ENCODE measurements at places on chromosomes 7 and 10.
A peak's percentile ranks its signal among the peaks of the same experiment; 100 is the strongest.

GRCh38 chr7:66837007-66837406 is 84.0 kb upstream of the TMEM248 start:
- no peak for DNase-seq

- no peak for DNase-seq
Measured at GRCh38 chr7:154842591-154842990, 160.3 kb downstream of the PAXIP1 start.

- DNase-seq, result no peak
Measured at GRCh38 chr10:24467136-24467535, 256.6 kb downstream of the ARHGAP21 start.

- DNase-seq, result no peak
Measured at GRCh38 chr10:20040012-20040411, 223.8 kb downstream of the PLXDC2 start.

GRCh38 chr10:5529702-5530411 is 5.1 kb downstream of the CALML3 start:
- DNase-seq, result no peak

DNA sequence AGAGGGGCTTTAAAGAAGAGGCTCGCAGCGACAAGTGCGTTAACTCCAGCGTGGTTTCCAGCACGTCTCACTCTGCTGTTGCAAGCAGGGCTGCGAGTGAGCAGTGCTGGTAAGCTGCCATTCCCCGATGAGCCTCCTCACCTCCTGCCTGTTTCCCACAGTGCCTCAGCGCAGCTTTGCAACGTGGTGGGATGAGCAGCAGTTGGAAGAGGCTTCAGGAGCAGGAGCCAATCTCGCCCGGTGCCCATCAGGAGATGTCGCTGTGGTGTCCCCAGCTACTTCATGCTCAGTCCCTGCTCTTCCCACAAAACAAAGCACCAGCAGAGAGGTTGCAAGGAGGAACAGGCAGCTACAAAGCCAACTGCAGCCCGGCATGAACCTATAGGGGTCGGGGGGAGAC is 2.4 kb upstream of the ADARB2 start:
- DNase-seq, result no peak

GRCh38 chr7:36281945-36282717 is 107.5 kb upstream of the ANLN start:
- no peak for DNase-seq

DNA sequence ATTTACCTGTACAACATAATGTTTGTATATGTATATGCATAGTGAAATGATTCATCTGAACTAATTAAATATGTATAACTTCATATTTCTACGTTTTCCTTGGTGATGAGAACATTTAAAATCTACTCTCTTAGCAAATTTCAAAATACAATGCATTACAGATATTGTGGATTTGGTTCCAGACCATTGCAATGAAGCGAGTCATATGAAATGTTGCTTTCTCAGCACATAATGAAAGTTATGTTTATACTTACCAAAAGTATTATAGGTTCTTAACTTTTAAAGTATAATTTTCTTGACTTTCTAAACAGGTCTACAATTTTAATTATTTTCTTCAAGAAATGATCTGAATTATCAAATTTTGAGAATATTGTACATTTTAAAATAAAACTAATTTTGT is 189.2 kb downstream of the CSTF2T start:
- DNase-seq, result no peak

- peak; percentile 82 for DNase-seq
Measured at GRCh38 chr10:129131457-129132132, 335.4 kb upstream of the MGMT start.

DNA sequence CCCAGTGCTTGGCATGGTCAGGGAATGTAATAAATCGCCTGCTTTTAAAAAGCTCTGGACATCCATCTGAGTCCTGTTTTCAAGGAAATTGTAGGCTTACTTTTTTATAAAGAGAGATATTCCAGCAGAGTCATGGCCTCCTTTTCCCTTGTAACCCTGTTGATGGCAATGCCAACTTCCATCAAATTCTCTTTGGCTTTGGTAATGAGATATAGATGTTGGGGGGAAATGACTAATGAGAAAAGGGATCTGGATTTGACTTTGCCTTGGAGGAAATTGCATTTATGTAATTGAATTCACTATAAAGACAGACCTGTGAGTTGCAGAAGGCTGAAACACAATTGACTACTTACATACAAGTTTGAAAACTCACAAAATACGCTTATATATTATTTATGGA is 347.5 kb downstream of the GPR158 start:
- DNase-seq, result no peak

- peak; percentile 20 for DNase-seq
Measured at GRCh38 chr7:40747856-40748255, 613.1 kb downstream of the SUGCT start.

DNA sequence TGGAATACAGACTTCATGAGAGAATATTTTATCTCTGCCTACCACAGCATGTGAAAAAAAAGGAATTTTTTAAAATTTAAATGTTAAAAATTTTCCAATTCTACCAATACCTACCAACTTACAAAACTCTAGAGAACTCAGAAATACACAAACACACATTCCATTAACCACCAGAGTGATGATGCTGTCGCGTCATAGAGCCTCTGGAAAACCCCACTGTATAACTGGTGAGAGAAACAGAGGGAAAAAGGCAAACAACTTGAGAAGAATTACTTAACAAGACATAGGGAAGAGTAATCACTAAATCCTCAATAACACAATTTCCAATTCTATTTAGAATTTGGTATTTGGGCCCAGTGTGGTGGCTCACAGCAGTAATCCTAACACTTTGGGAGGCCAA is 6.2 kb upstream of the SPOCK2 start:
- no peak for DNase-seq

GRCh38 chr7:81725812-81726127 is 44.1 kb downstream of the HGF start:
- DNase-seq, result peak; percentile 51

GRCh38 chr7:157138101-157138423 is 664 bp upstream of the UBE3C start:
- DNase-seq, result no peak

GRCh38 chr10:107749235-107749634 is 584.7 kb upstream of the SORCS1 start:
- no peak for DNase-seq

GRCh38 chr7:2289111-2289586 is 25.1 kb downstream of the SNX8 start:
- DNase-seq, result no peak

GRCh38 chr7:5630670-5631069 is 150.8 kb downstream of the RNF216 start:
- no peak for DNase-seq

DNA sequence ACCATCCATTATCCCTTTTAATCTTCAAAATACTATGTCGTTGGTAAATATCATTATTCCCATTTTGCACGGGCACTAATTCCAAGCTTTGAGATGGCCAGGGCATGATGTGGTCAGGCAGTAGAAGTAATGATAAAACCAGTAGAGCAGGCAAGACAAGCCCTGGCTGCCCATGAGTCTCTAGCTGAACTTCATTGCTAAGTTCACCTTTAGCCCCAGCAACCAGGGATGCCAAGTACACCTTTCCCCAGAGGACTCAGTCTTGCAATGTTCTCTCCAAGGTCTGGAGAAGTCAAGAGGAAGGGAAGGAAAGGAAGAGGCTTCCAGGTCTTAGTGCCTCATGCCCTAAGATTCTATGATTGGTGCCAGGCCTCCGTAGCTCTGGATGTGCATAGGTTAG is 203.2 kb downstream of the PLXNA4 start:
- DNase-seq, result no peak

DNA sequence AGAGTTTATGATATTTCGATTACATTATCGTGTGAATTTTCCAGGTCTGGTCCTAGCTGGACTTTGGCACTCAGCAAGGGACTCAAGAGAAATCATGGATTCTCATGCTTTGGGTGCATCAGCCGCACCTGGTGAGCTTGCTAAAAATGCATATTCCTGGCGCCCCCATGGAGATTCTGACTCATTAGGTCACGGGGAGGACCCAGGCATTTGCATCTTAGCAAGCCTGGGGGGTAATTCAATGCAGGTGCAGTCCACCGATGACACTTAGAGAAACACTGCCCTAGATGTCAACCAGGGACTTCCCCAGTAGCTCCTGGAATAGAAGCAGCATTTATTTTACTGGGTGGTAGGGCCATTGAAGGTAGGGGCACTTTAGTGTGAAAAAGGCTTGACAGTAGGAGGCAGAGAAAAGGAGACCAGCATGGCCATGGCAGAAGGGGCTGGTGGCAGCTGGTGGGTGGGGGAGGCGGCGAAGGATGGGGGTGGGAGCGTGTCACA is 29.9 kb upstream of the PDCD4 start:
- DNase-seq, result no peak

GRCh38 chr10:95289003-95289920 is 1.5 kb downstream of the PDLIM1 start:
- DNase-seq, result no peak

GRCh38 chr10:77197544-77197943 is 440.1 kb downstream of the KCNMA1 start:
- DNase-seq, result no peak

- DNase-seq, result no peak
Measured at GRCh38 chr7:100676501-100677306, 3.2 kb downstream of the GNB2 start.

- DNase-seq, result no peak
Measured at GRCh38 chr7:154696556-154696955, 306.4 kb downstream of the PAXIP1 start.

- DNase-seq, result no peak
Measured at GRCh38 chr10:108060246-108060645, 895.7 kb upstream of the SORCS1 start.

GRCh38 chr10:16945593-16945992 is 128.4 kb upstream of the RSU1 start:
- DNase-seq, result no peak

DNA sequence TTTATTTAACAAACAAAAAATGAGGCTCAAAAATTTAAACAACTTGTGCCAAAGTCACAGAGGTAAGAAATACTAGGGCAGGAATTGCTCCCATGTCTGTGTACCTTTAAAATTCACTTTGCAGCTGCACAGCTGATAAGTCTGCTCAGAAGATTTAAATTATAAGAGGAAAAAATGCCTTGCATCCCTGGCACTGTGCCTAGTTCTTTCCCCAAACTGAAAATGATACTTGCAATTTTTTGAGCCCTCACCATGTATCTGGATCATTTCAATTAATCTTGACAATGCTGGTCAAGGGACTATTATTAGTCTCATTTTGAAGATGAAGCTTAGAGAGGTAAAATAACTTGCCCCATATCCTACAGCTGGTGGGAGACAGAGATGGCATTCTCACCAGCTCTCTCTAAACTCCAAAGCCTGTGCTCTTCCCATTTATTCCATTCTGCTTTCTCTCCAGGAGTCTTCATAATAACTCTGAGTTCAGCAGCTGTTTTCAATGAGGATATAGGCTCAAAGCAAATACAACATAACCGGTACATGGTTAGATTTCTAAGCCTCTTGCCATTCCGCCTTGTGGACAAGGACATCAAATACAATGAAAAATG is 350.5 kb upstream of the LRRTM3 start:
- DNase-seq, result no peak

- DNase-seq, result no peak
Measured at GRCh38 chr10:21827308-21827707, 176.2 kb downstream of the DNAJC1 start.

DNA sequence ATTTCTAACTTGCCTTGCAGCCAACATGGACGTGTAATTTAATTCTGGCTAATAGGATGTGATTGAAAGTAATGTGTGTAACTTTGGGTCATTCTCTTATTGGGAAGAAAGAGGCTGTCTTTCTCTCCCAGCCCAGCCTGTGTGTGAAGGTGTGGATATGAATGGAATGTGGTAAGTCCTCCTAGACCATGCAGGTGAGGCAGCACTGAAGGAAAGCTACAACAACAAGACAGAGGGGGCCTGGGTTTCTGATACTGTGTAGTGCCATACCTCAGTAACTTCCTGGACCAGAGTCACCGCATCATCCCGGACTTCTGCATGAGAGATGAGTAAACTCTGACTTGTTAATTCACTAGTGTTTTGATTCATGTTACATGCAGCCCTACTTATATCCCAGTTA is 237.0 kb downstream of the EXOC4 start:
- no peak for DNase-seq

DNA sequence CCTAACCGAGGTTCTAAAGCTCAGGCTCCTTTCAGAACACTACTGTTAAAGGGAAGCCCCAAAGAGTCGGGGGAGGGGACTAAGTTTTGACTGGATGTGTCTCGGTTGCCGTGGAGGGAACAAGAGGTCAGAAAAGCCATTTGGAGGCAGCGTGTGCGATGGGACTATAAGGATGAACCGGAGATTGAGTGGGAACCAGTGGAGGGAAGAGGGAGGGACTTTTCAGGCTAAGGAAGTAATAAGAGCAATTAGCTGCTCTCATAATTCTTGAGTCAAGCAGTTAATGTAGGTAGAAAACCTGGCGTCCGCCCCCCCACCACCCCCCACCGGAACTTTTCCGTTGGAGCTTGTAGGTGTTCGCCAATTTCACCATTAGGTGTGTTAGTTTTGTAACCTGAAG is 491 bp upstream of the AKAP9 start:
- DNase-seq, result no peak

- no peak for DNase-seq
Measured at GRCh38 chr10:119919826-119920225, 27.3 kb downstream of the SEC23IP start.

DNA sequence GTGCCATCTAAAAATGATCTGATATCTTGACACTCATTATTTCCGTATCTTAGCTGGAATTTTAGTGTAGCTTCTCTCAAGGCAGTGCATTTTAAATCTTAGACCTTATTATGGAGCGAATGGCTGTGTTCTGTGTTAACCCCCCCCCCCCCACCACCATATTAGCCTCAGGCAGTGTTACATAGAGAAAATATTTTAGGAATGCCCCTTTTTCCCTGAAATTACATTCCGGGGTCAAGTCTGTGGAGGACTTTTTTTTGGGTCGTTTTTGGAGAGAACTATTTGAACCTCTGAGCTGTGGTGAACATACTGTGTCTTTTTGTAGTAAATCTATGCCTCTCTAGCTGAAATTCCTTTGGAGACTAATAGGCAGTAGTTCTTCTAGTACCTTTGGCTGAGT is 3.1 kb downstream of the CCDC126 start:
- no peak for DNase-seq

GRCh38 chr10:47319784-47320183 is 2.5 kb upstream of the GDF2 start:
- no peak for DNase-seq

DNA sequence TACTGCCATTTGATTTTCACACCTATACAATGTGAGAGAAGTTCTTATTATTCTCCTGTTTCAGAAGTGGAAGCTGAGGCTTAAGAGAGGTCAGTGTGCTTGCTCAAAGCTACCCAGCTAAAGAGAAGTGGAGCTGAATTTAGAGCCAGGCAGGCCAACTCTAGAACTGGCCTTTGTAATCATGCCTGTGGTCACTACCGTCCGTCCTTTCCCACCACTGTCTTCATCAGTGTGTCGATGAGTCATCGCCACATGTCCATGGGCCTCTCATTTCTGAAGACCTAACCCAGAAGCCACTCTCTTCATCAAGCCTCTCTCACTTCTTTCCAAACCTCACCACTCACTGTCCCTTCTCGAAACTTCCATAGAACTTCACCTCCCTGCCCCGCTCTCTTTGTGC is 237.8 kb downstream of the KIAA1217 start:
- DNase-seq, result peak; percentile 91

- no peak for DNase-seq
Measured at GRCh38 chr10:133318494-133319127, 9.9 kb downstream of the ZNF511 start.
